Small intestine (tissue), 16 donors: ENCODE measurements at places on chromosomes 7 and 10. TPM values are rescaled to one million over a fixed set of nuclear protein-coding genes. Genes with fewer than 3 reads are reported as not detected.

DNA sequence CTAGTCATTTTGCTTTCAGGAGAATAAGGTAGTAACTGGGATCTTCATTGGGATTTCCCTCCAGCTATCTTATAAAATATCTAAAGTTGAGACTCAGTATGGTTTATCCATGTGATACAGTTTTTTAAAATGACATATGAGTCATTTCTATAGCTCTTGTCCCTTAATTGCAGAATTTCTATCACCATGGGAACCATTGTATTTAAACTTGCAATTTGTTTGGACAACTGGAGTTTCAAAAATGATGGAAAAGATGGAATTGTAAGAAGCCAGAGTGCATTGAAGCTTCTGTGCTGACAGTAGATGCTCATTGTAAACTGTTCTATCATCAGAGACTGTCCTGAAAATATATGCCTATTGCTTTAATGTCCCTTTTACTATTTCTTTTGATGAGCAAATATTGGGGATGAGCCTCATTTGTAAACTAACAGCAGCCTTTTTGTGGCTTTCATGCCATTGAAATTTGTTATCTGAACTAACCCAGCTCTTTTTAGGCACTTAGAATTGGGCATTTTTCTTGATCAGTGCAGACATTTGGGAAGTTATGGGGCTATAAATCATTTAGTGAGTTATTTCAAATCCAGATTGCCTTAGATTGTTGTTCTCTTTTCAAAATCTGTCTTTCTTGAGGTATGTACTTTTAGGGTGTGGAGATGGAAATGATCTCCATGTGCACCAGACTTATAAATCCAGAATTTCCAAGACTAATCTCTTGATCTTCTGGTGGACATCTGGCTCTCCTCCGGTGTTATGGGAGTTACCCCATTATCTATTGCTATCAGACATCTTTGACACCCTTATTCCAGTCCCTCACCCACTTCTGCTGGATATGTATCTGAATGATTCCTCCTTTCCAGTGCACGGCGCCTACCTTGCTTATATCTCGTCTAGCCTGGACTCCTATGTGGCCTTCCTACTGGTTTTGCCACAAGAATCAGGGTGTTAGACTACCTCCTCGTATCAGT is 159.0 kb downstream of the SND1 start:
- H3K4me3 ChIP-seq = no peak overlapping the region
- no peak overlapping the region for H3K27ac ChIP-seq
- no peak for DNase-seq
- no peaks in the 10 kb centered on the region for H3K27me3 ChIP-seq
- no peaks in the 10 kb centered on the region for H3K4me1 ChIP-seq

DNA sequence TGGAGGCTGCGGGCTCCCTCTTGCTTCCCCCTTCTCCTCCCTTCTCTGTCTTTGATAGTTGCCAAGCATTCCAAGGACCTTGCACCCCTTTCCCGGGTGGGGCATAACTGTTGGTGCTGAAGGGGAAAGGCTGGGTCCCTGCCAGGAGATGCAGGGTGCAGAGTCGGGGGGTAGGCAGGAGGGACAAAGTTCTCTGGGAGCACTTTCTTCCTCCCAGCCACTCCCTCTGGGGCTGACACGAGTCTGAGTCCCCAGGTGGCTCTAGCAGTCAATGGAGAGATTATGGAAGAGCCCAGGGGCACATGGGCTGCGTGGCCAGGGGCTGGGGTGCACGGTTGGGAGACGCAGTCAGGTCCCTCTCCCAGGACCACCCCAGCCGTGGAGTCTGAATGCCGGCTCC is 2.1 kb downstream of the CLDN15 start:
- peak overlapping the region; percentile 99 for H3K27ac ChIP-seq
- peaks cover 78% of the 10 kb centered on the region for H3K36me3 ChIP-seq
- no peaks in the 10 kb centered on the region for H3K27me3 ChIP-seq
- DNase-seq = peak; percentile 91

GRCh38 chr7:50703654-50704053 is 79.0 kb downstream of the GRB10 start:
- H3K4me3 ChIP-seq = no peak overlapping the region
- no peaks in the 10 kb centered on the region for H3K36me3 ChIP-seq
- no peaks in the 10 kb centered on the region for H3K4me1 ChIP-seq
- H3K27ac ChIP-seq = no peak overlapping the region

GRCh38 chr10:110655320-110655719 is 11.2 kb downstream of the RBM20 start:
- H3K36me3 ChIP-seq = no peaks in the 10 kb centered on the region
- no peaks in the 10 kb centered on the region for H3K27me3 ChIP-seq
- no peak overlapping the region for H3K27ac ChIP-seq
- no peaks in the 10 kb centered on the region for H3K4me1 ChIP-seq
- DNase-seq = no peak

DNA sequence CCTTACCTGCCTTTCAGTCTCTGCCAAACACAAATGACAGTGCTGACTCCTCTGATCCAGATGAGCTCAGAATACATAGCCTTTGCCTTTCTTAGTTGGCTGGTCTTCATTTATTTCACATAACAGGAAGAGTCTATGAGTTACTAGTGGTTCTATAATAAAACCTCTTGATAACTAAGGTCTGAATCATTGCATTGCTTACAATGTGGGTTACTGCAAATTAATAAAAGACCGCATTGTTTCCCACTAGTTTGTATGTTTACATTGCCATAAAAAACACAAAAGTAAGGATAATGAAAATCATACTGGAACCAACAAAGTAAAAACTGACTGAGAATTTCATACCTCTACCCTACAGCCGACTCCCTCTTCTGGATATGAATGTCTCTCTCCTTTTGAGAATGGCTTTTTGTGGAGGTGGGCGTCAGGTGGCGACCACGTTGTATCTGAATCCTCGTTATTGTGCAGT is 62.0 kb upstream of the AKR1E2 start:
- H3K4me1 ChIP-seq = no peaks in the 10 kb centered on the region
- H3K27ac ChIP-seq = no peak overlapping the region
- H3K4me3 ChIP-seq = no peak overlapping the region
- no peaks in the 10 kb centered on the region for H3K27me3 ChIP-seq

The SSBP1 gene
- polyA plus RNA-seq = 153 TPM

The ACTR3C gene
- polyA plus RNA-seq = 8.0 TPM
